ENCODE measurements at places on chromosomes 1 and 21.

DNA sequence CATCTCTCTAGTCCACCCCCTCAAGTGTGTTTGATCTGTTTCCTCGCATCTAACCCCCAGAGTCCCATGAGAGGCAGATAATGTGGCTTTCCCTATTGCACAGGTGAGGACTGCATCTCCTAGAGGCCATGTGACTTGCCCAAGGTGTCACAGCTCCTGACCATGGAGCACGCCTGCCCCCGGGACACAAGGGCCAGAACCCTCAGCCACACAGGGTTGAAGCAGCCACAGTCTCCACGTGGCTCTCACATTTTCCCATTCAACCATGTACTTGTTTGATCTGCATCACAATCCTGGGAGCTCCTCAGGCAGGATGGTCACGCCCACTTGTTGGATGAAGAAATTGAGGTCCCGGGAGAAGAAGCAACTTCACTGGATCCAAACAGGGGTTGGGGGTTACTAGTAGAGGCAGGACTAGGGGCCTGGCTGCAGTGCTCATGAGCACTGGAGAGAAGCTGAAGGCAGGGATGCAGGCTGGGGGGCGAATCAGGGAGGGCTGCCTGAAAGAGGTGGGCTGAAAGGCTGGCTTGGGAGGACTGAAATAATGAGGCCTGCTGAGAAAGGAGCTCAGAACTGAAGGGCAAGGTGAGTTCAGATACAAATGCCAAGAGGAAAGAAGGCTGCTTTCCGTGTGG, 207.9 kb downstream of the PTPRU start:
- DNase-seq: no peak

- no peak for DNase-seq
Measured at GRCh38 chr1:101059945-101060542, 34.5 kb upstream of the DPH5 start.

DNA sequence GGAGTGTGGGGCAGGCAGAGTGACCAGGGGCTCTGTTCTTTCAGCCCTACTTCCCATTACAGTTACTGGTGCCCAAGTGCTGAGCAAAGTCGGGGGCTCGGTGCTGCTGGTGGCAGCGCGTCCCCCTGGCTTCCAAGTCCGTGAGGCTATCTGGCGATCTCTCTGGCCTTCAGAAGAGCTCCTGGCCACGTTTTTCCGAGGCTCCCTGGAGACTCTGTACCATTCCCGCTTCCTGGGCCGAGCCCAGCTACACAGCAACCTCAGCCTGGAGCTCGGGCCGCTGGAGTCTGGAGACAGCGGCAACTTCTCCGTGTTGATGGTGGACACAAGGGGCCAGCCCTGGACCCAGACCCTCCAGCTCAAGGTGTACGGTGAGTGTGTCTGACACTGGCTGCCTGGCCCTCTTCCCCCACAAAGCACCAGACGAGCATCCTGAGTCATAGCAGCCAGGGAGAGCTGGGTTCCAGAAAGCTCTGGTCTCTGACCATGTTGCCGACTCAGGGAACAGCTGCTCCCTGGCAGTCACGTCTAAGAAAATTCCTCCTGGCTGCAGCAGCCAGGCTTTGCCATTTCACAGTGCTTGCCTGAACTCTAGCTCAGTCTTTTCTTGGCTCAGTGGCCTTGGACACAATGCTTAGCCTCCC, 3.3 kb downstream of the SLAMF8 start:
- DNase-seq: peak; percentile 19

DNA sequence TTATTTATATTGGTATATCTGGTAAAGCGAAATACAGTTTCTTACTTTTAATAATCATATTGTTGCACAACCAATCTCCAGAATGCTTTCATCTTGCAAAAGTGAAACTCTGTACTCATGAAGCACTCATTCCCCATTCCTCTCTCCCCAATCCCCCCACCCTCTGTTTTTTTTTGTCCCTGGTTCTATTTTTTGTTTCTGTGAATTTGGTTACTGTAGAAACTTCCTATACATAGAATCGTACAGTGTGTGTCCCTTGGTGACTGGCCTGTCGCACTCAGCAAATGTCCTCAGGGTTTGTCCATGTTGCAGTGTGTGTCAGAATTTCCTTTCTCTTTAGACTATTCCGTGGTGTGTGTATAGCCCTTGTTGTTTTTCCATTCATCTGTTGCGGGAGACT, 7.9 kb upstream of the NLRP3 start:
- no peak for DNase-seq

DNA sequence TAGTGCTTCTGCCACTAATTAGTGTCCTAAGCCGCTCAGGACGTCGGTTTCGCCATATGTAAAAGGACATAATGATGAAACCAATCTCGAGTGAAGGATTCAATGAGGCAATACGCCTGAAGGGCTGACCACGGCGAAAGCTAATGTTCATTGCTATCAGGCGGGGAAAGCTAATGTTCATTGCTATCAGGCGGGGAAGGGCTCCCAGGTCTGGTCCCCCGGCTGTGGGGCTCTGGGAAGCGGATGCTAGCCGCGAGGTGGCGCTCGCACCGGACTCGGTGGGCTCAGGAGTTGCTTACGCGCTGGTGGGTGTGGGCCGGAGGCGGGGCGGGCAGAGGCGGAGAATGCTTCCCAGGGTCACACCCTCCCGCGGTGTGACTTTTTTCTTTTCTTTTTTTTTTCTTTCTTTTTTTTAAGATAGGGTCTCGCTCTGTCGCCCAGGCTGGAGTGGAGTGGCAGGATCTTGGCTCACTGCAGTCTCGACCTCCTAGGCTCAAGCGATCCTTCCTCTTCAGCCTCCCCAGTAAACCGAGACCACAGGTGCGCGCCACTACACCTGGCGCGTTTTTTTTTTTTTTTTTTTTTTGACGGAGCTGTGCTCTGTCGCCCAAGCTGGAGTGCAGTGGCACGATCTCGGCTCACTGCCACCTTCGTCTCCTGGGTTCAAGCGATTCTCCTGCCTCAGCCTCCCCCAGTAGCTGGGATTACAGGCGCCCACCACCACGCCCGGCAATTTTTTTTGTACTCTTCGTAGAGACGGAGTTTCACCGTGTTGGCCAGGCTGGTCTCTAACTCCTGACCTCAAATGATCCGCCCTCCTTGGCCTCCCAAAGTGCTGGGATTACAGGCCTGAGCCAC, 1.1 kb upstream of the PEAR1 start:
- peak; percentile 81 for DNase-seq

GRCh38 chr1:212670301-212670700, 29.3 kb downstream of the BATF3 start:
- DNase-seq: no peak

- DNase-seq: peak; percentile 87
Measured at GRCh38 chr1:227072991-227073390, 132.9 kb downstream of the COQ8A start.

- peak; percentile 57 for DNase-seq
Measured at GRCh38 chr1:47424336-47424982, 8.4 kb downstream of the FOXE3 start.

DNA sequence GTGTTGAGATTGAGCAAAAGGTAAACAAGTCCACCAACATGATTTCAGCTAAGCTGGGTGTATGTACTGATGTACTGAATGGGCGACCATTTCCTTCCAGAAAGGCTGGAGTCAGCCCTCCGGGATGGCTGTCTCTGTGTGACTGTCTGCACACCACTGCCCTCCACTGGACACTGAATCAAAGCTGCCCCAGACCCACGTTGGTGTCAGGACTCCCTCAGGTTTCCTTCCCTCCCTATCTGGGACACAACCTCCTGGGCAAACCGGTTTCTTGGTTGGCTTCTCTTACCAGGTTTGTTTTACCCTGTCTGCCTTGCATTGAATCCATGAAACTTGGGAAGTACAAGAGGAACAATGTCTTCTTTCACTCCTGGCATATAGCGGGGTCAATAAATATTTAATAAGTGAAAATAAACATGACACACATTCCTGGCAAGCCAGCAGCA, 5.3 kb upstream of the SRP9 start:
- peak; percentile 89 for DNase-seq

- no peak for DNase-seq
Measured at GRCh38 chr21:38048167-38048566, 131.9 kb upstream of the KCNJ6 start.

DNA sequence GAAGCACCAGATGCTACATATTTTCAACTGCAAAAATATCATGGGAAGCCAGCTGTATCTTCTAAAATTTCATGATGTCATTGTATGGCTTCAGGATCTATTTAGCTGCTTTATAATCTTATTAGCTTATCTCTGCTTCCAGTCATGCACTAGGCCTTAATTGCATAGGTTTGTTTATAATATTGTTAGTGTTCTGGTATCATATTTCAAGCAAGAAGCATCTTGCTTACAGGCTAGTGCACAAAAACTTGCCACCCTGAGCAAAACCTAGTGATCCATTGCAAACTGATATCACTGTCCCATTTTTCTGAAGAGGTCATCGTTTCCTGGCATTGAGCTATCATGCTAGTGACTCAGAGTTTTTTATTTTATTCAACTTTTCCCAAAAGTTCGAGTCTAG, 15.7 kb upstream of the NRIP1 start:
- DNase-seq: no peak

DNA sequence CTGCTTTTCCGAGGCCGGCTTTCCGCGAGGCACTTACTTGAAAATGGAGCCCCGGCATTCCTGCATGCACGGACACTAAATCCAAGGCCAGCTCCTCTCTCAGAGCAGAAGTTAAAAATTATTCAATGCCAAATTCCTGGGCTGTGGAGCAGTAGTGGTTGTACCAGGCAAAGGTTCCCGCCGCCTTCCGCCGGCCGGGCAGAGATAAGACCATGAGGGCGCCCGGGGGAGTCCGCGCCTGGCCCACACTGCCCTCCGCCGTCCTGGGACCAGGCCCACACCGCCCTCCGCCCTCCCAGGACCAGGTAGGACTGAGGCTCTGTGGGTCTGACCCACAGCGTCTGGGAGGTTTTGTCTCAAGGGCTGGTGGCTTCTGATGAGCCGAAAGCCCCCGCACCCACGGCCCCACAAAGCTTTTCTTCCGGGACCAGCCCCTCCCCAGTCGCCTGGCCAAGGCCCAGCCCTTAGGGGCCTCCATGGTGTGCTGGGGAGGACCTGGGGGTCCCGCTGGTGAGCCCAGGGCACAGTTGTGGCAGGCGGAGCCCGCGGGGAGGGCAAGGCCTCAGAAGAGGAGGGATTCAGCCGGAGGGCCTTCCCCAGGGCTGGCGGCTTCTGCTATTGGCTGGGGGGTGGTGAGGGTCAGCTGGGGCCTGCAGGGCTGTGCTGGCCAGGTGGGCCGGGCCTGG, 12.7 kb upstream of the C1orf159 start:
- no peak for DNase-seq

DNA sequence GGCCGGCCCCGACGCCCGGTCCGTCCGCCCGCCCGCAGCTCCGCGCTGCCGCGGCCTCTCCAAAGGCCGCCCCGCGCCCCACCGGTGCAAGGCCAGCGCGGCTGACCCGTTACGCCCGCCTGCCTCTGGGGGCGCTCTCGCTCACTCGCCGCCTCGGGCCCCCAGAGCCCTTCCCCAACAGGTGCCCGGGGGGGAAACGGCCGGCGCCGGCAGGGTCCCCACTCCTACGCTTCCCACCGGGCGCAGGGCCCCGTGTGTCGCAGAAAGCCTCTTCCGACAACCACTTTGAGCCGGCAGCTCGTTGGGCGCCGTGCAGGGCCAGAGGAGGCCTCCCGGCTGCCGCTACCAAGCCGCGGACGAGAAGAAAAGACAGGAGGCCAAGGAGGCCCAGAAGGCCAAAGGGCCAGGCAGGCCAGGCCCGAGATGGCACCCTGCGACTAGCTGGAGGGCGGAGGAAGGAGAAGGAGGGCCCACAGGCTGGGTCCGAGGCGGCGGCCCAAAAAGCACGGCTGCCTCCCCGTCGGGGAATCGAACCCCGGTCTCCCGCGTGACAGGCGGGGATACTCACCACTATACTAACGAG, 64.9 kb upstream of the FCGR2A start:
- peak; percentile 19 for DNase-seq

GRCh38 chr1:242462867-242463266, 61.6 kb downstream of the PLD5 start:
- no peak for DNase-seq

GRCh38 chr21:28927130-28927529, 65.5 kb downstream of the LTN1 start:
- no peak for DNase-seq

GRCh38 chr1:113818578-113818977, 6.3 kb upstream of the RSBN1 start:
- DNase-seq: no peak

DNA sequence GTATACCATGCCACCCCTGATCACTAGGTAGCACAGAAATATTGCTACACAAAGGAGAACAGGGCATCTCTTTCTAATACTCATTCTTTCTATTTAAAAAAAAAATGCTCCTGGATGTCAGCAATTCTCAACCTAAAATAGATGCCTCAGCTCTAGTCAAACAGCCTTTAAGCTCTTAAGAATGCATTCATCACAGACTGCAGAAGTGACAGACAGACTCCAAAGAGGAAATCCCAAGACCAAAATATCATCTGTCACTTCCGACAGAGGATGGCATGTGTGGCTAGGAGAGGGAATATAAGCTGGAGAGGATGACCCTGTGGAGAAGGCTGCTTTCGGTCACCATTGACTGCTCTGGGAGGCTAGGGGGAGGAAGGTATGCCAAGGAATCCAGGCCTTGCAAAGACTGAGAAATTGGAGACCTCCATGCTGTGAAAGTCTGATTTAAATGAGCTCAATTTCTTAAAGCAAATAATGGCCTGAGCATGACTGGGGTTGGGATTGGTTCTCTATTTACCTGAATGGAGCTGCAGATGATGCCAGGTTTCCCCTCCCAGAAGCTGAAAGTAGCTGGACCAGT, 277.4 kb downstream of the BRINP2 start:
- no peak for DNase-seq

GRCh38 chr1:168966217-168966616, 140.3 kb upstream of the ATP1B1 start:
- DNase-seq: no peak

GRCh38 chr1:239123260-239123659, 263.1 kb upstream of the CHRM3 start:
- DNase-seq: no peak

DNA sequence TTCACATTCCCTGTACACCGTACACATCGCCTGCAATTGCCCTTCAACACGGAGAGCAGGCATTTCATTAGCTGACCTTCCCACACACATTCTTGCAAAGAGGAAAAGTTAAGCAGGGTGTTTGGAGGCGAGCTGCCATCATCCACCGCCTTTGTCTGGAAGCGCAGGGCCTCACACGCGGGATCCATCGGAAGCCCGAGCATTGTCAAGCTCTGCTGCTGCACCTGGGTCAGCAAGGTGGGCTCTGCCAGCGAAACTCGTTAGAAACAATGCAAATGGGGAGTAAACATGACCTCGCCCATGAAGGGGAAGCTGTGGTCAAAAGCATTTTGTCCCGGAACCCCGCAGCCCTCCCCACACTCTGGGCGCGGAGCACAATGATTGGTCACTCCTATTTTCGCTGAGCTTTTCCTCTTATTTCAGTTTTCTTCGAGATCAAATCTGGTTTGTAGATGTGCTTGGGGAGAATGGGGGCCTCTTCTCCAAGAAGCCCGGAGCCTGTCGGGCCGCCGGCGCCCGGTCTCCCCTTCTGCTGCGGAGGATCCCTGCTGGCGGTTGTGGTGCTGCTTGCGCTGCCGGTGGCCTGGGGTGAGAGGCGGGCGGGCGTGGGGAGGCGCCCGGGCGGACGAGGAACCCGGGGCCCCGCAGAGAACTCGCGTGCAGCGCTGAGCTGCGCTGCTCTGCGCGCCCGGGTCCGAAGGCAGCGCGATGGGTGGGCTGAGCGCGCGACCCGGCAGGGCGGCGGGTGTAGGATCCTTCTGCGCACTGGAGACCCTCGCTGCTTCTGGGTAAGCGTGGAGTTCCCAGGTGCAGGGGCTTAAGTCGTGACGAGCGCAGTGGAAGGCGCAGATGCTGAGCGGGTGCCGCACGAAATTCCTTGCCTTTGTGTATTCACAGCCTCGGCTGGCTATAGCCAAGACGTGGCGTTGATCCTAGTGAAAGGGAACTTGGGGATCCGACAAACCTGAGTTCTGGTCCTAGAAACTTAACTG, at the start of gene CR1:
CR1 (plus strand) TSS at position 357 of the 992 bp plus-strand sequence; CDS start at position 468, 111 bp downstream.
- no peak for DNase-seq

All from bronchial epithelial cell (primary cell).